ENCODE measurements at places on chromosomes 3 and 15.

GRCh38 chr15:97944724-97945123 lies 15.8 kb upstream of the ARRDC4 start:
- no peak for DNase-seq

DNA sequence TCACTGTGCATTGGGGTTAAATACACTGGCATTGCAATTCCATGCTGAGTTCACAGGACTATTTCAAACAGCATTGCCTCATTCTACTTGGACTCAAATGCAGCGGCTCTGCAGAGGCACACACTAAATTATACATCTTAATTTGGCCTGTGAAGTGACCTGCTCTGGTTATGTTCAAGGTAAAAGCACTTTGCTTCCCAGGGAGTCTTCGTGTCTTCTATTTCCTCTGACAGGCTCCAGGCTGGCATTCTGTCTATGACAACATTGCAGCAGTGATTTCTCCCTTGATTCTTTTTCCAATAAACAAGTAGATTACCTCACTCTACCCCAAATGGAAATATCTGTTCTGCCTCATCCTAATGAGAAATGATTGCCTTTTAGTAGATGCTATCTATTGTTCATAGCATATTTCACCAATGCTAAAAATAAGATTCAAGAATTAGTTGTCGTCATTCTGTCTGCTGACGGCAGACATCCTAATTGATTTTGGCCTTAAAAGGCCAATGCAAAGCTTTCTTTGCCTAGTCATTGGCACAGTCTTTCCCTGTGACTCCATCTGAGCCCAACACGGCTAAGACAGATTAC lies 33.8 kb downstream of the FMN1 start:
- no peak for DNase-seq

DNA sequence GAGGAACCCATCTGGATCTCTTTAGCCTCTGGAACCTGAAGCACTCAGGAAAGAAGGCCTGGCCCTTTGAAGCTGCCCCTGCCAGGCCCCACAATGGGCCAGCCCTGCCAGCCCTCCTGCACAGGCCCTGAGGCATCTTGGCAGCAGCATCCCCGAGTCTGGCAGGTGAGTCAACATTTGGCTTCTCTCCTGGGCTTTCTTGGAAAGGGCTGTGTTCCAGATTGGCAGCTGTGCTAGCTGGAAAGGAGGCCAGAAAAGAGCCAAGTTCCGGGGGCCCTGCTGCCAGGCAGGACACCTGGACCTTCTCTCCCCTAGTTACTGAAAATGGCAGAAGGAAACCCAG lies 187.2 kb downstream of the SHQ1 start:
- DNase-seq = no peak

DNA sequence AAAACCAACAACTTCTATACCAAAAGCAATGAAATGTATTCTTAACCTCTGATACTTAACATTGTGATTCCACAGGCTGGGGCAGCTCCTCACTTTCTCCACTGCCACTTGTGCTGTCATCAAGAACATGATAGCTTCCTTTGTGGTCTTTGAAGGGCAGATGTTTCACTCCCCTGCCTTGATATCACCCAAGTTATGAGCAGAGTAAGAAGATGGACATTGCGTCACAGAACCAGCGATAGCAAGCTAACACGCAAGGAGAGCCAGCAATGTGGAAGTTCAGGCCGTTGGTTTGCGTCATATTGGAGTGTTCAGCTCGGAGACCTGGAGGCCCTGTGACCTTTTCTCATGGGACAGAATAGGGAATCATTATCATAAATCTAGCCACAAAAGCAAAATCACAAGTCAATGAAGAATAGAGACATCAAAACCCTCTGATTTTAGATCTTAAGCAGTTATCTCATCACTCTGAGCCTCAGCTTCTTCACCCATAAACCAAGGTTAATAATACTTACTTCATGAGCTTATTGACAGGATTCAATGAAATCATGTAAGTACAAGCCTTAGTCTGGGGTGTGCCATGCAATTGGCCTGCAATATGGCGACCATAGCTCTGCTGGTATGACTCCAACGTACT lies 183.8 kb upstream of the THBS1 start:
- DNase-seq = no peak

DNA sequence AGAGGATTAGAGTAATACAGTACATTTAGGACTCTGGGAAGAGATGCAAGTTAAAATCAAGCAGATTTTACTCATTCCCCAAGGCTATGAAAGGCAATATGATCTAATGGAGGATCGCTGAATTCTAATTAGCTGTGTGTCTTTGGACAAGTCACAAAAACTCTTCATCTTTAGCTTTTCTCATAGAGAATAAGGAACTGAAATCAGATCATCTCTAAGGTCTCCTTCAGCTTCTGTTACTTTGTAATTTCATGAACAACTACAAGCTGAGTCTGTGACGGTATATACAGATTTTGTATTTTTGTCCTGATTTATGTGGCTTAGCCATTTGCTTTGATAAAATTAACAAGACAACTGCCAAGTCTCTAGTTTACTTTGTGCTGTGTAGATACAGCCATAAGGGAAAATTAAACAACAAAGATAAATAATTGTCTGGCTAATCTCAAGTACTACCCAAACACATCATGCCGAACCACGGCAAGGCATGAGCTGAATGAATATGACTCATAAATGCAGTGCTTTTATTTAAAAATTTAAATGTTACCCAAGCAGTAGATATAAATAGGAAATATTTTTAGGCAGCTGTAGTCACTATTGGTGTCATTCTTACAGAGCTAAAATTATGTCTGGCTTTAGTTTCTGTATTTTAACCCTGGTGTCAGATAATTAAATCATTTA lies 81.5 kb downstream of the GAP43 start:
- DNase-seq = no peak

- no peak for DNase-seq
Measured at GRCh38 chr3:70754314-70754713, 441.9 kb upstream of the MDFIC2 start.

DNA sequence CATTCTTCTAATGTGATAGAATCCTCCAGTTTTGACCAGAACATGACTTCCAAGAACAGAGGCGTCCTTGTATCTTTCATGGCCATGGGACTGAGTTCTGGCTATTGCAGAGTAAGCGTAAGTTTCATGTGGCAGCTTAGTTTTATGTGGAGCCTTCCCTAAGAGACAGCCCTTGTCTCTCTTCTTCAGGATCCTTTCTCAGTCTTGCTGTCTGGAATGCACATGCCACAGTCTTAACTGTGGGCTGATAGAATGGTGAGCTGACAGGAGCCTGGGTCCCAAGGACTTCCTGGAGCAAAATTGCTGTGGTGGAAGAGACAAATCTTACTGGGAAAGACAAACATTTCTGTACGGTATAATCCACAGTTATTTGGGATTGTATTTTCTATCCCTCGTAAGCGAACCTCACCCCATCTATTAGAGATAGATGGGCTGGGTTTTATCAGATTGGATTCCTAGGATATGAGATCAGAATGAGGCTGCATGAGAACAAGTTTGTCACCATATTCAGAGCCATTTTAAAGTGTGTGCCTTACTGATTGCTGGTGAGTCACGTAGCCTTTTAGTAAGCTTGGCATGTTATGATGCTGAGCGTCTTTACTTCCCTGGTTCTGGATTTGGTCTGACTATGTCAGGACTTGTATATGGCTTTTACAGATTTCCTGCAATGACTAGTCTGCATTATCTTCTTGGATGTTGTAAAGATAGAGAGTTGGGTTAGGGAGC lies 32.8 kb downstream of the CDIN1 start:
- DNase-seq = no peak

DNA sequence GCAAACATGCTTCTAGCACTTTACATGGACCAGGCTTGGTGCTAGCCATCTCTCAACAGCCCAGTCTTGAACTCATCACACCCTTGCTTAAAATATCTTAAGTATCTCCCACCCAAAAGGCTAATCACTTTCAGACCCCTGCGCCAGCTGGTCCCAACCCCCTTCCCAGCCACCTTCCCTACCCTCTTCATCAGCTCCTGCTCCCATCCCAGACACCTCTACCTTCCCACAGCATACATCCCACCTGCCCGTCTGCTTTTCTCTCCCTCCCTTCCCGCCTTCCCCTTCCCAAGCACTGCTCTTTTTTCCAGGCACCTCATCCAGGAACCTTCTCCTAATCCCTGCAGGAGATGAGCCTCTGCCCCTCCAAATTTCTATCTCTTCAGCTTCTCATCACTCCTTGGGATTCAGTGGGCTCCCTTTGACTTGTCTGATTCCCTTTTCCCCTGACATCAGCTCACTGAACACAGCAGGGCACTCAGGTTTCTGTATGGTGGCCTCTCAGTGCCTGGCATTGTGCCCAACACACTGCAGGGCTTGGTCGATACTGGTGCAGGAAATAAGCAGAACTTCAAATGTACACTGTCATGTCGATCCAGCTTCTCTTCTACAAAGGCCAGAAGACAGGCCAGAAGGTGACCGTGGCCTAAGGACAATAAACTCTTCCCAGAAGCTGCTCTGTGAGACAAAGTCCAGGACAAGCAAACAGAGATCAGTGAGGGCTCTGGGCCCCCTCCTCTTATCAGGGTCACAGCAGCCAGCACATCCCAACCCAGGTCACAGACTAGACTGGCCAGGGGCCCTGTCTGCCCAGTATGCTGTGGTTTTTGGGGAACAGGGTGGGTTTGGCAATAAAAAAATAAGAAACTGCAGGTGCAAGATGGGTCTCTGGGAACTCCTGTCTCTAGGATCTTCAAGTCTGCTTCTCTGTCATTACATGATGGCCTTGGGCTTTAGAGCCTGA lies 2.2 kb upstream of the ITIH1 start:
- DNase-seq = peak; percentile 6
